ENCODE measurements at places on chromosomes 16 and 17. TPM values are rescaled to one million over a fixed set of nuclear protein-coding genes. Genes with fewer than 3 reads are reported as not detected.

- peaks cover 13% of the 10 kb centered on the region for H3K4me1 ChIP-seq
- H3K27me3 ChIP-seq, result no peaks in the 10 kb centered on the region
- H3K36me3 ChIP-seq, result peaks cover 13% of the 10 kb centered on the region
- peak; percentile 81 for DNase-seq
- H3K27ac ChIP-seq, result peak within 1 kb of the TSS; percentile 94
These were observed at the start of gene AARSD1 for GRCh38 chr17:42964161-42964932. TSS of gene AARSD1 (minus strand) at chr17:42964454. CDS start at chr17:42964440, 14 bp downstream.

- no peak for DNase-seq
- H3K27ac ChIP-seq, result no peak overlapping the region
- no peaks in the 10 kb centered on the region for H3K36me3 ChIP-seq
- H3K27me3 ChIP-seq, result no peaks in the 10 kb centered on the region
These were observed 183.0 kb downstream of the PRKCA start for GRCh38 chr17:66485309-66485947.

DNA sequence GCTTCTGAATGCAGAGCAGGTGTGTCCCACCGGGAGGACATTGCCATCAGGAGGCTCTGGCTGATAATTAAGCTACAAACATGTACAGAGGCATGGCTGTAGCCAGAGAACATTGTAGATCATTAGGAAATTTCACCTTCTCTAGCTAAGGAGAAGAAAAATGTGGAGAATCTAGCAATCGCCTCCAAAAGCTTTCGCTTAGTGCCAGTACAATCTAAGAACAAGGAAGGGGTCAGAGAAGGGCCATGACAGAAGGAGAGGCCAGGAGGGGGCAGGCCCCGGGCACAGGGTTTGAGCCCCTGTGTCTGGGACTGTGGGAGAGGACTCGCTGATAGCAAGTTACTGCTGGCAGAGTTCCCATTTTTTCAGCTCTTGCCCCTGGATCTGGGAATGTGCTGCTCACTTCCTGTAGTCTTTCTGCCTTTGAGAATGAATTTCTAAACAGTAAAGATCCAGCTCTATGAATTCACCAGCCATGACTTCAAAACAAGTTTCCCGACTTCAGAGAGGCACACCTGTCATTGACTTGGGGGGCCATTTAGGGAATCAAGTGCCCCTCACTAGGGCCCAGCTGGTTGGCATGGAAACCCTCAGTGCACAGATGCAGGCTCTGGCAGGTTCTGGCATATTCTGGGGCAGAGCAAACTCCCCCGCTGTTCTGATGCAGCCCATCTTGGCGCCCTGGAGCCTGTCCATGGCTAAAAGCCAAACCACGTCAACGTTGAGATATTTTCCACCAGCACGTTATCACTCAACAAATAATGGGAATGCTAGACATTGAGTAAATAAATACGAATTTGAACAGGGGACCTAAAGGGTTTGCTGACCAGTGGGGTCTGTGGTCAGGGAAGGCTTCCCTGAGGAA is 59.5 kb upstream of the CACNG4 start:
- peaks cover 1% of the 10 kb centered on the region for H3K27me3 ChIP-seq
- H3K4me3 ChIP-seq, result no peak overlapping the region
- no peak for DNase-seq
- H3K36me3 ChIP-seq, result peaks cover 3% of the 10 kb centered on the region
- H3K4me1 ChIP-seq, result peaks cover 2% of the 10 kb centered on the region

- peaks cover 2% of the 10 kb centered on the region for H3K27me3 ChIP-seq
- DNase-seq, result no peak
- H3K36me3 ChIP-seq, result peaks cover 9% of the 10 kb centered on the region
- H3K4me3 ChIP-seq, result no peak overlapping the region
These were observed 113.3 kb downstream of the FTO start for GRCh38 chr16:53817117-53817755.

- peaks cover 17% of the 10 kb centered on the region for H3K27me3 ChIP-seq
- DNase-seq, result no peak
- no peaks in the 10 kb centered on the region for H3K36me3 ChIP-seq
- no peak overlapping the region for H3K4me3 ChIP-seq
- H3K27ac ChIP-seq, result no peak overlapping the region
- peaks cover 10% of the 10 kb centered on the region for H3K4me1 ChIP-seq
These were observed 79.0 kb upstream of the NKD1 start for GRCh38 chr16:50469121-50469743.

- H3K4me1 ChIP-seq, result peaks cover 23% of the 10 kb centered on the region
- no peak for DNase-seq
- no peak overlapping the region for H3K4me3 ChIP-seq
- H3K27ac ChIP-seq, result no peak overlapping the region
- H3K27me3 ChIP-seq, result peaks cover 14% of the 10 kb centered on the region
- peaks cover 29% of the 10 kb centered on the region for H3K36me3 ChIP-seq
These were observed 95.7 kb upstream of the DNAH17 start for GRCh38 chr17:78672871-78673371.

GRCh38 chr17:75394332-75394918 is 11.1 kb downstream of the GRB2 start:
- DNase-seq, result no peak
- H3K4me3 ChIP-seq, result peak overlapping the region; percentile 98
- H3K36me3 ChIP-seq, result no peaks in the 10 kb centered on the region
- peaks cover 21% of the 10 kb centered on the region for H3K4me1 ChIP-seq

DNA sequence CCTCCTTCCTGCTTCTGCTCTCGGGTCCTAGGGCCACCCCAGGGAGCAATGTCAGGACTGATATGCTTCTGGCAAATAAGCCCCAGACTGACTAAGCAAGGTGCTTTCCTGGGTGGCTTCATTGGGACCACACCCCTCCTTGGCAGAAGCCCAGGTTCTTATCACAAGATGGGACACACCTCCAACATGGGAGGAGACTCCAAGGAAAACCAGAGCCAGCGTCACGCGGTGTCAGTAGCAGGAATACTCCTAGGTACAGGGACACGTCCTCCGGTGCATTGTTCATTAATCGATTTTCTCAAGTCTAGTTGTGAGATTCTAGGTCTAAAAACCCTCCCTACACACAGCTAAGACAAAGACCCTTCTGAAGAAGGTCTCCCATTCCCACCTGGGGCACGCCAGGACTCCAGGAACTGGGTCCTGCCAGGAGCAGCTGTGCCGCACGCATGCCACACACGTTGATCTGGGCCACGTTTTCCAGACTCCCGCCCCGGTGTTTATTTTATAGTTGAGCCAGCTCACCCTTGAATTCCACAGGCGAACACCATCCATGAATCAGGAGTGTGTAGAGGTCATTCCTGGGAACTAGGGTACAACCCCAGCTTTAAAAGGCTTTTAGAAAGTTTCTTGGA is 30.8 kb downstream of the FA2H start:
- H3K36me3 ChIP-seq, result no peaks in the 10 kb centered on the region
- H3K4me3 ChIP-seq, result no peak overlapping the region
- DNase-seq, result no peak
- no peak overlapping the region for H3K27ac ChIP-seq
- H3K27me3 ChIP-seq, result peaks cover 2% of the 10 kb centered on the region
- H3K4me1 ChIP-seq, result no peaks in the 10 kb centered on the region

- DNase-seq, result no peak
- H3K27ac ChIP-seq, result no peak overlapping the region
- H3K4me1 ChIP-seq, result peaks cover 5% of the 10 kb centered on the region
- H3K27me3 ChIP-seq, result peaks cover 8% of the 10 kb centered on the region
These were observed 7.8 kb downstream of the ITGA3 start for GRCh38 chr17:50063561-50064252.

GRCh38 chr16:2450535-2450934 is 9.4 kb upstream of the TEDC2 start:
- H3K27ac ChIP-seq, result no peak overlapping the region
- peaks cover 35% of the 10 kb centered on the region for H3K36me3 ChIP-seq
- H3K4me1 ChIP-seq, result no peaks in the 10 kb centered on the region
- peaks cover 12% of the 10 kb centered on the region for H3K27me3 ChIP-seq
- no peak overlapping the region for H3K4me3 ChIP-seq
- DNase-seq, result no peak

DNA sequence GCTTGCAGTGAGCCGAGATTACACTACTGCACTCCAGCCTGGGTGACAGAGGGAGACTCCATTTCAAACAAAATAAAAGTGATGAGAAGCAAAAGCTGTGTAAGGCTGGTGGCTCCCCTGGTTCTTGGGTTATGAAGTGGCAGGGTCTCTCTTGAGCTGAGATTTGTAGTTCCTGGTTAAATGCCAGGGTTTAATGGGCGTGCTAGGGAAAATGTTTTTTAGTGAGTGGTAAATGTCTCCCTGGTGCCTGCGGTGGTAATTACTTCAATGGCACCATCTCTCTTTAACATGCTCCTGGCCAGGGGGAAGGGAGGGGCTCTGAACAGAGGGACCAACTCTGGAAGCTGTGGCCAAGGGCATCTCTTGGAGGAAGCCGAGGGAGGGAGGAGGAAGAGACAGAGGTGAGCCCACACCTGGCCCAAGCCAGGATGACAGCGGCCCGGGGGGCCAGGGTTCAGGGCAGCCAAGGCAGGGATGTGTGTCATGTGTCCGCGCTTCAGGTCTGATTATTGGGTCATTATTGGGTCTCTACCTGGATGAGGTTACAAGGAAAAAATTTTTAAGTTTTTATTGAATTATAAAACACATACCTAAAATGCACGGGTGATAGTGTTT is 17.8 kb upstream of the RPL38 start:
- peaks cover 6% of the 10 kb centered on the region for H3K4me1 ChIP-seq
- peaks cover 3% of the 10 kb centered on the region for H3K27me3 ChIP-seq
- H3K27ac ChIP-seq, result no peak overlapping the region
- H3K4me3 ChIP-seq, result no peak overlapping the region

- H3K4me1 ChIP-seq, result peaks cover 2% of the 10 kb centered on the region
- H3K4me3 ChIP-seq, result no peak overlapping the region
- H3K36me3 ChIP-seq, result no peaks in the 10 kb centered on the region
- peak; percentile 29 for DNase-seq
- no peak overlapping the region for H3K27ac ChIP-seq
These were observed 185.4 kb downstream of the ABCC12 start for GRCh38 chr16:47970291-47970931.

- peaks cover 6% of the 10 kb centered on the region for H3K27me3 ChIP-seq
- H3K4me3 ChIP-seq, result no peak overlapping the region
- peaks cover 14% of the 10 kb centered on the region for H3K36me3 ChIP-seq
These were observed 42.1 kb downstream of the TBC1D16 start for GRCh38 chr17:79993390-79994227.

GRCh38 chr17:49497148-49498028 is 2.3 kb downstream of the NGFR start:
- H3K4me3 ChIP-seq, result peak overlapping the region; percentile 67
- peaks cover 18% of the 10 kb centered on the region for H3K27me3 ChIP-seq
- no peaks in the 10 kb centered on the region for H3K36me3 ChIP-seq
- H3K27ac ChIP-seq, result no peak overlapping the region
- peak; percentile 35 for DNase-seq

DNA sequence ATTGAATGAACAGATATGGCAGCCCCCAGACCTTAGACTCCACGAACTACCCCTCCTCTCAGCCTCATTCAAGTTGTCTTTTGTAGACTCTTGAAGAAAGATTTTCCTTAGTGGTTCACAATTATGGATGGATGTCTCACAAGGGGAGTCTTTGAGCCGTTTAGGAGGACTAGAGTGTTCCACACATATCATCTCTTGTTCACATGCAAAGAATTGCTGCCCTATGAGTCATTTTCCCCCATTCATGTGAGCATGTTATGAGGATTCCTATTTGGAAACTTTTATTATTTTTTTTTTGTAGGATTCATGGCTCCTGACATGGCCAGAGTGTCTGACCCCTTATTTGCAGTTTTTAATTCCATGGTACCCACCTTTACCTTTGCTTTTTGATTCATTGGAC is 237.1 kb downstream of the SHISA9 start:
- no peaks in the 10 kb centered on the region for H3K36me3 ChIP-seq
- H3K27me3 ChIP-seq, result no peaks in the 10 kb centered on the region
- no peak for DNase-seq
- no peaks in the 10 kb centered on the region for H3K4me1 ChIP-seq
- no peak overlapping the region for H3K27ac ChIP-seq
- no peak overlapping the region for H3K4me3 ChIP-seq

GRCh38 chr16:5736209-5736930 is 638.8 kb upstream of the EEF2KMT start:
- no peak for DNase-seq
- H3K4me1 ChIP-seq, result peaks cover 10% of the 10 kb centered on the region
- no peak overlapping the region for H3K27ac ChIP-seq
- H3K36me3 ChIP-seq, result no peaks in the 10 kb centered on the region

GRCh38 chr16:1613728-1614455 is 1.7 kb downstream of the CRAMP1 start:
- H3K4me3 ChIP-seq, result peak overlapping the region; percentile 95
- H3K27me3 ChIP-seq, result peaks cover 11% of the 10 kb centered on the region
- peak; percentile 14 for DNase-seq
- H3K27ac ChIP-seq, result no peak overlapping the region

- H3K27me3 ChIP-seq, result peaks cover 5% of the 10 kb centered on the region
- no peak for DNase-seq
- H3K4me1 ChIP-seq, result peaks cover 8% of the 10 kb centered on the region
- no peak overlapping the region for H3K4me3 ChIP-seq
These were observed 3.8 kb upstream of the NOS2 start for GRCh38 chr17:27804113-27804512.

DNA sequence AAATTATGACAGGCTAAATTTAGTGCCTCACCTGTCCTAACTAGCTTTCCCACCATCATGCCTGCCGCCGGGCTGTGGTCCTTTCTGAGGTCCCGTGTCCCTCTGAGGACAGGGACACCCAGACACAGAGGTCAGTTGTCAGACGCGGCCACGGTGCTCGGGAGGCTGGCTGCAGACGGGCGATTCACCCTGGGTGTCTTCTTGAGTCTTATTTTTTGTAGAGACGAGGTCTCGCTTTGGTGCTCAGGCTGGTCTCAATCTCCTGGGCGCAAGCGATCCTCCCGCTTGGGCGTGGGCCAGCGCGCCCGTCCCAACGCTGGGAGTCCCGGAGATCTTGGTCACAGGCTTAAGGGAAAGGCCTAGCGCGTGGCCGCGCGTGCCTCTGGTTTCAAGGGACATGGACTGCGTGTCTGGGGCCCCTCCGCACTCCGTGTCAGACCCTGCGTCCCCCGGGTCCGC is 797 bp upstream of the RAB11FIP3 start:
- H3K27ac ChIP-seq, result no peak overlapping the region
- H3K4me1 ChIP-seq, result peaks cover 17% of the 10 kb centered on the region
- H3K4me3 ChIP-seq, result peak overlapping the region; percentile 86
- DNase-seq, result peak; percentile 9
- peaks cover 16% of the 10 kb centered on the region for H3K27me3 ChIP-seq

- peaks cover 22% of the 10 kb centered on the region for H3K27me3 ChIP-seq
- peaks cover 22% of the 10 kb centered on the region for H3K4me1 ChIP-seq
- H3K36me3 ChIP-seq, result peaks cover 32% of the 10 kb centered on the region
These were observed 349.8 kb downstream of the SEC14L1 start for GRCh38 chr17:77490361-77491183.

MYL4 gene
- 2.2 TPM for total RNA-seq

EXOC3L1 gene
- total RNA-seq, result 150 TPM

LGALS9B gene
- total RNA-seq, result not detected

ARMC5 gene
- 15.9 TPM for total RNA-seq

EVPLL gene
- total RNA-seq, result not detected

KRT33A gene
- not detected for total RNA-seq

NPTX1 gene
- 0.10 TPM for total RNA-seq

IL17C gene
- 0.26 TPM for total RNA-seq

TRAF4 gene
- total RNA-seq, result 166 TPM

PYDC1 gene
- not detected for total RNA-seq

CD300LB gene
- total RNA-seq, result not detected
